ENCODE measurements at places on chromosomes 6 and 20.

DNA sequence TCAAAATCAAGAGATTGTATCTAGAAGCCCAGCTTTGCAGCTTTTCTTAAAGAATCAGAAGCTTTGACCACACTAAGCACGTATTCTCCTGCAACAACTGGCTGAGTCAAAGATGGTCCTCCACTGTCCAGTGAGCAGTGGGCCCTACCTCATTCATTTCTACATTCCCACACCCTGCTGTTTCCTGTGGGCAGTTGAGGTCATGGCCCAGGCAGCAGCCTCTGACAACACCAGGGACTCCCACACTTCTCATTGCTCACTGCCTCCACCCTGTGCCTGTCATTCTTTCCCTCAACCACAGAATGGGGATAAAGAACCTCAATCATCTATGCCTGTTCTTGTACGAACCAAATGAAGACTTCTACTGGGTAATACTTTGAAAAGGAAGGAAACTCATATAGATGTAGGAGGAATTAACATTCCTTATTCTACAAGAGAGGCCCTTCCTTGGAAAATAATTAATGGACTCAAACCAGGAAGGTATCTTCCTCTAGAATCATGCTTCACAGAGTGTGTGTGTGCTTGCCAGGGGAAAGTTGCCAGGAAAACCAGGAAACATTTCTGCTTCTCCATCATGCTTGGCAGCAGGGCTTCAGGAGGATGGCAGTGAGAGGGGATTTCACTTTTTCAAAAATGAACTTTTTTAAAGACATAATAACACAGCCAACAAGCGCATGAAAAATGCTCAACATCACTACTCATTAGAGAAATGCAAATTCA is 191.7 kb upstream of the RIN2 start:
- DNase-seq: no peak

GRCh38 chr6:147384737-147385710 is 123.5 kb upstream of the SAMD5 start:
- no peak for DNase-seq

GRCh38 chr20:50351541-50351940 is 158.6 kb upstream of the PTPN1 start:
- no peak for DNase-seq

GRCh38 chr20:7748624-7749023 is 191.6 kb downstream of the HAO1 start:
- no peak for DNase-seq

DNA sequence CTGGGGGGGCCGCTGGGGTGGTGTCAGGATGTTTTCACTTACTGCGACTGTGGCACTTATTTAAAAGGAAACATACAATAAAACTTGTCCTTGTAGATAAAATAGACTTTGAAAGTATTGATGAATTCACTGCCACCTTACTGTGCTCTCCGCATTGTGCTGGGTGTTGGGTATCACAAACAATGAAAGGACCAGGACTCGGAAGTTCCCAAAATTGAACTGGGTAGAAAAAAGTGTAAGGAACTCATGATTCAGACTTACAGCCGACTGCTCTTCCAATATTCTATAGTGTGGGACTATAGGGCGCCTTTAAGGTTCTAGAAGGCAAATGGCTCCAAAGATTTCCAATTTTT is 32.1 kb upstream of the ID4 start:
- peak; percentile 68 for DNase-seq

Data from A673 (cell line).